ENCODE measurements at places on chromosomes 4 and X.

DNA sequence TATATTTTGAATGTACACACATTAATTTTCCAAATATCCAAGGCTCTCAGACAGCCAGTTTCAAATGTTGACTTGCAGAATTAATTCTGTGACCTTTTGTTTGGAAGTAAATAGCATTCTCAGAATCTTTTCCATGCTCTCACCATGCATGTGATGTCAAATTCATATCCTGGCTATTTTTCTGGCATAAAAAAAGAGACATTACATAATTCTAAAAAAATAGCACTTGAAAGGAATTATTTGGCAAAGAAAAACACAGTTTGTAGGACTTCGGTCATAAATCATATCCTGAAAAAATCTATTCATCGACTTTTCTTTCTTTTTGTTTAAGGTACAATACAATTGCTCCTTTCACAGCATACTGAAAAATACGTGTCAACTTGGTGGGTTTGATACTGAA, 111.2 kb downstream of the GLRA3 start:
- DNase-seq: no peak

DNA sequence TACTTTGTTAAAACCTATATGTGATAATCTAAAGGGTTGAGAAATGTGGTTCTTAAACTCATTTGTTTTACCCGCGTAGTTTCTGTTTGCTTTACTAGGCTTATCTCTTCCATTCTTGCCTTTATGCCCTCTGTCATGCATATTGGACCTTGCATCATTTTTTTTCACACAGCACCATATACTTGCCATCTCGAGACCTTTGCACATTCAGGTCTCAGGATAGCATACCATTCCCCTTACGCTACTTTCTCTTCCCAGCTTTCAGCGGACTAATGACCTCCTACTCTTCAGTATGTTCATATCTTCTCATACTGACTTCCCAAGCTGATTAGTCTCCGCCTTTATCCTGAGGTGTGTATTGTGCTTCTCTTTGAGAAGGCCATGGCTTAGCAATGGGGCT, 40.5 kb downstream of the USP38 start:
- DNase-seq: no peak

- no peak for DNase-seq
Observed at GRCh38 chr4:183396227-183396637, 48.2 kb upstream of the CDKN2AIP start.

GRCh38 chrX:64792598-64793337, 183.5 kb downstream of the ZC4H2 start:
- no peak for DNase-seq

DNA sequence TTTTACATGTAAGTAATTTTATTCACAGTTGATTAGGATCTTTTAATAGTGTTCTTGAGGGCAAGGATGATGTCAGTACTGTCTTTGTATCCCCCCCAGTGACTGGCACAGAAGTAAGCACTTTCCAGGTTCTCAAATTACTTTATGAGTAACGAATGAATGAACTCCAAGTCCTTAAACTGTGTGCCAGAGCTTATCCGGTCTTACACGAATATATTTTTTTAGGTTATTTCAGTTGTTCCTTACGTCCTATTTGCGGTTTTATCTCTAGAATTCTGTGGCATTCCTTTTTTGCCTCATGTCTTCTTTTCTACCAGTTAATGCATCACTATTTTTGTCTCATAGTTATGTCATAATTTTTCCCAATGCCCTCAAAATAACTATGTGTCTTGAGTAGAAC, 106.9 kb upstream of the MID1IP1 start:
- no peak for DNase-seq

- no peak for DNase-seq
Observed at GRCh38 chr4:80425124-80426100, 89.9 kb downstream of the CFAP299 start.

DNA sequence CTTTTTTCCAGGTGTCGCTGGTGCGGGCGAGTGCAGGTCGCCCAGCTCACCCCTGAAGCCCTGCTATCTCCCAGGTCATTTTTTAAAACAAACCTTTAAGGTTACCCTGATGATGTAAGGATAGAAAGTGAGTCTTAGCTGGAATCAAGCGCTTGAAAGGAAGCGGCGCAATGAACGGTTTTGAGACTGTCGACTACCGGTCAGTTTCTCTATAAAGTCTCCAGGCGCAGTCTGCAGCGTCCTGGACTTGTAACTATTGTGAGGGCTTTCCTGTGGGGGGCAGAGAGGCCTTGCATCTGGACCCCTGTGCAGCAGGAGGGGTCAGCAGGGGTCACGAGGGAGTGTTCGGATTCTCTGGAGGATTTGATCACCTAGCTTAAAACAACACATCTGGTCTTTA, 1.6 kb downstream of the KIT start:
- DNase-seq: no peak

DNA sequence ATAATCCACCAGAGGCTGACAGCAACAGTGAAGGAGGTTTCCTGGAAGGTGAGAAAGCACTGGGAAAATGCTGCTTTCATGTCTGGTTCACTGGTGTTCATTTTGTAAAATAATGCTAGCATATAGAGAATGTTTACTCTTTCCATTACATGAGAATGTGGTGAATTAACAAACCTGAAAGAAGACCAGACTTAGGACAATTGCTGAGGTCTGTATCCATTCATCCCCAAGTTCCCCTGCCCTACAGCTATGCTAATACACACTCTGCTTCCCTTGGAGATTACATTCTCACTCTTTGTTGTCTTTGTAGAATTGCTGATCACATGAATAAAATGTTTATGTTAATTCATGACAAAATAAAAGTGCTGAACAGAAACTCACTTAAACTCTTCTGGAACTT, 99.5 kb downstream of the ARHGAP6 start:
- DNase-seq: no peak

- no peak for DNase-seq
Observed at GRCh38 chr4:159240046-159240445, 137.2 kb downstream of the RAPGEF2 start.

GRCh38 chrX:64206556-64207162, 1.2 kb upstream of the AMER1 start:
- DNase-seq: no peak

DNA sequence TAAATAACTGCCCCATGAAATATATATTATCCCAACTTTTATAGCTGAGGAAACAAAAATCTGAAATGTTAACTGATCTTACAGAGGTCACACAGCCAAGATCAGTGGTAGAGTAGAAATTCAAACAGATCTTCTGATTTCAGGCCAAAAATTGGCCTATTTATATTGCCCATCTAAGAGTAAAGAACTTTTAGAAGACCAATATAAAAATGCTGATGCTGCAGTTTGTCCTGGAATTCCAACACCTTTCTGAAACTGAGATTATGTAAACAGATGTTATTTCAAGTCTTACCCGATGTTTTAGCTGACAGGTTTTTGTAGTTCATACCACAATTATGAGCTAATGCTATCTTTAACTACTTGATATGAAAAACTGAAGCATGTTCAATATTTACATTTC, 51.1 kb downstream of the SPANXN3 start:
- no peak for DNase-seq

- peak; percentile 13 for DNase-seq
Observed at GRCh38 chrX:128781506-128781905, 729.3 kb upstream of the ACTRT1 start.

DNA sequence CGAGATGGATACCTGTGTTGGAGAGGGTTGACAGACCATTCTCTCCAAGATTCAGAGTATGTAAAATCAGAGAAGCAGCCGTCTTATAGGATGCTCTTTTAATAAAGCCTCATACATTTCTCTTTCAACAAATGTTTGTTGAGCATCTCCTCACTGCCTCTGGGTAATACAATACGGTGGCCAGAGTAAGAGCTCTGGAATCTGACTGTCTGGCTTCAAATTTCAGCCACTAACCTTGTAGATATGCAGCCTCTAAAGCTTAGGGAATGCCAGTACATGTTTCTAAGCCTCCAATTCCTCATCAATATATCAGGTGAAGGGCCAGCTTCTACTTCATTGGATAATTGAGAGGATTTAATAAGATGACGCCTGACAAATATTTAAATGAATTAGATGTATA, 61.3 kb downstream of the CLNK start:
- no peak for DNase-seq

Measured in GM10248 (cell line).